ENCODE measurements at places on chromosomes 5 and 9.

DNA sequence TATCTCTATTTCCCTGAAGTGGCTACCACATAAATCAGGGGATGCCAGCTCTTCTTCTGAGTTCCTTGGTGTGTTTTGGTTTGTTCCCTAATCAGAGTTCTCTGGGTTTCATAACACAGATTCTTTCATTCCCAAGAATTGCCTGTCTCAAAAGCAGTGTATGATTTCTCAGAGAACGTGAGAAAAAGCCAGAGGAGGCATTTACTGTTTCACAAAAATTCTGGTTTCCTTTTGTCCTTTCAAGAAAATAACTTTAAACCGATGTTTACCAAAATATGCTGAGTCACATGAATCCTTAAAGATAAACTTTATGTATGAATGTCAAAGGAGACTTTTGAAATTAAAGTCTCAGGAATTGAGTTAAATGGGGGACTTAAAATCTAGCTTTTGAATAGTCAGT, 314.3 kb downstream of the EBF1 start:
- DNase-seq, result no peak

DNA sequence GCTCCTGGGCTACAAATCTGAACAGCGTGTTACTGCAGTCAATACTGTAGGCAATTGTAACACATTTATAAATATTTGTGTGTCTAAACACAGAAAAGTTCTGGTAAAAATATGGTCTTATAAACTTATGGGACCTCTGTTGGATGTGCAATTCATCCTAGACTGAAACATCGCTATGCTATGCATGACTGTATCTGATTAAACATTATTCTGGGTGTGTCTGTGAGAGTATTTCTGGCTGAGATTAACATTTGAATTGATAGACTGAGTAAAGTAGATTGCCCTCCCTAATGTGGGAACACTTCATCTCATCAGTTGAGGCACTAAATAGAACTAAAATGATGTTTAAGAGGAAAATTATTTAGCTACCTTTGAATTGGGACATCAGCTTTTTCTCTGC, 24.3 kb upstream of the PRDM9 start:
- no peak for DNase-seq

DNA sequence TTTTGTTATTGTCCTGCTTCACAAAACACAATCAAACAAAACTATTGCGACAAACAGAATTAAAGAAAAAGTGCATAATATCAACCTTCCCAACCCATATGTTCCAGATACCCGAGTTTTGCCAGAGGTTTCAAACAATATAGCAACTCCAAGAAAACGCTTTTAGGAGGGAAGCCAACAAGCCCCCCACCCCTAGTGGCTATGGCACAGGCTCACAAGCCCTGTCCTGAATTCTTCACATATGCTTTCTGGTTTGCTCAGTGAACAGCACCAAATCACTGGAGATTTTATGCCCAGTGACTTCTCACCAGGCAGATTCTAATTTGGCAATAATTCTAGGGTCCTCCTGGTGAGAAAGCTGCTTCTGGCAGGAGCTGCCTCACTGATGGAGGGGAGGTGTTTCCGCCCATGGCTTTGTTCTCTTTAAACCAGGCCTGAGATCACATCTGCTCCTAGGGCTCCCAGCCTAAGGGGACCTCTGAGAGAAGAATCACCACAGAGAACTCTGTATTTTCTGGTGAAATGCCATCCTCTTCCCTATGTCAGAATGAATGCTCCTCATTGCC, 1982.4 kb downstream of the EFNA5 start:
- no peak for DNase-seq

DNA sequence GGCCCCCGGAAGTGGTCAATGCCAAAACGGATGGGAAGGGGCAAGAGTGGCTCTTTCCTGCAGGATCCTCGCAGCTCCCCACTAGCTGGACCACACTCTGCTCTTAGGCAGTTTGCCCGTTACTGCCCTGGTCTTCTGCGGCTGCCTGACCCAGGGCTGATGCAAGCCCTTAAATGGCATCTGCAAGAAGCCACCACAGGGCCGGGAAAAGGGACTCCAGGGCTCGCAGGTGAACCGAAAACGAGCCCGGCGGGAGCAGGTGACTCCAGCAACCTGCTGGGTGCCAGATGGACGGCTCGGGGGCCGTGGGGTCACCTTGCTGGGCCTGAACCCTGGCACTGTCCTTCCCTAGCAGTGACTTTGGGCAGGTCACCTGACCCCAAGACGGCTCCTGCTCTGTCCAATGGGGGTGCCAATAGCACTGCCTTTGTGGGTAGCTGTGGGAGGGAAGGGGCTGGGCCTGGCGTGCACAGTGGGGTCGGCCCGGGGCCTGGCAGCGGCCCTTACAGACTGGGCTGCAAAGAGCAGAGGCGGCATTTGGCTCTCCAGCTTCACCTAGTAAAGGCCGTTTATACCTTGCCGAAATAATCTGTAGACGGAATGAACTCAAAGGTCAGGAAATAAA, 1.3 kb downstream of the TMEM250 start:
- DNase-seq, result no peak

DNA sequence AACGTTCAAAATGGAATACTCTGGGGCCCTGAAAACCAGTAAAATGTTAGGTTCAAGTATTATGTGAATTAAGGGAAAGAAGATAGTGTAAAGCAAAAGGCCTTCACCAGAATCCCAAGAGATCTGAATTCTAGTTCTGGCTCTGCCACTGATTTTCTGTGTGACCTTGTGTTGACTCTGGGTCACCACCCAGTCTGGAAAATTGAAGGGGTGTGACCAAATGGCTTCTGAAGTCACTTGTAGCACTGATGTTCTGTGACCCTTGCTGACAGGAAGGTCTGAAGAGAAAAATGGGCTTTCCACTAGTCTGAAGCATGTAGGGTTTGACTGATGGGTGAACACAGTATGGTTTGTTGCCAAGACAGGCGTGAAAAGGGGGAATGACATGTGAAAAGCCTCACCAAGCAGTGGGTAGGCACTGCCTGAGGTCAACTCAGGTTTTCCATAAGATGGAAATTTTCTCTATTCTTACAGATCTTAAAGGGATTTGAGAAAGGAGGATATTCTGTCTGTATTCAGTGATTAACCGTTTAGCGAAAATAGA, 33.1 kb downstream of the ANP32B start:
- DNase-seq, result no peak

- no peak for DNase-seq
These were observed 17.0 kb downstream of the TTLL11 start for GRCh38 chr9:122076117-122076516.

DNA sequence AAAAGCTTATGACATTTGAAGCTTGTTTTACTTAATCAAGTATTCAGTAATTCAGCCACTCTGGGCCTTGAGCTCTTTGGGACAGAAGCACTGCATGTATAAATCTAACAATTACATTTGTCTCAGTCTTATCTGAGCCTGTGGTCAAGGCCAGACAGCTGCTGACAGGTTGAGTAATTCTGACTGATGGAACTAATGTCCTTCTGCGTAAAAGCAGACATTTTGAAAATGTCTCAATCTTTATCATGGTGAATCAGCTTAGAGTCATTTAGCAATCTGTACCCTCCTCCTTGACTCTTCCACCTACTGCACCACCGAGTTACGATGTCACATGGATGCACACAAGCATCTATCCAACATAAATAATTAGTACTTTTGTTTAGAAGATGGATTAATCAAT, 400.0 kb downstream of the ARRDC3 start:
- peak; percentile 77 for DNase-seq

DNA sequence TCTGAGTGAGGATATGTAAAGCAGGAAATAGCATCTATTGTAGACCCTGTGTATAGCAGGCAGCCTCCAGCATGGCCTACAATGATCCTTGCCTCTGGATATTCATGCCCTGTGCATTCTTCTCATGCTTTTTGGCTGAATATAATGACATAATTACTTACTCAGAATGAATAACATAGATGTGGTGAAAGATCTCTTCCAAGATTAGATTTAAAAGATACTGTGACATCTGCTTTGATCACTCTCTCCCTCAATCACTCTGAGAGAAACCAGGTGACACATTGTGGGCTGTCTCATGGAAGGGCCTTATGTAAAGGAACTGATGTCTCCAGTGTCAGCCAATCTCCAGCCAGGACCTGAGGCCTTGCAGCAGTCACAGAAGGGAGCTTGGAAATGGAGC, 376.7 kb downstream of the DNAH5 start:
- DNase-seq, result peak; percentile 77

DNA sequence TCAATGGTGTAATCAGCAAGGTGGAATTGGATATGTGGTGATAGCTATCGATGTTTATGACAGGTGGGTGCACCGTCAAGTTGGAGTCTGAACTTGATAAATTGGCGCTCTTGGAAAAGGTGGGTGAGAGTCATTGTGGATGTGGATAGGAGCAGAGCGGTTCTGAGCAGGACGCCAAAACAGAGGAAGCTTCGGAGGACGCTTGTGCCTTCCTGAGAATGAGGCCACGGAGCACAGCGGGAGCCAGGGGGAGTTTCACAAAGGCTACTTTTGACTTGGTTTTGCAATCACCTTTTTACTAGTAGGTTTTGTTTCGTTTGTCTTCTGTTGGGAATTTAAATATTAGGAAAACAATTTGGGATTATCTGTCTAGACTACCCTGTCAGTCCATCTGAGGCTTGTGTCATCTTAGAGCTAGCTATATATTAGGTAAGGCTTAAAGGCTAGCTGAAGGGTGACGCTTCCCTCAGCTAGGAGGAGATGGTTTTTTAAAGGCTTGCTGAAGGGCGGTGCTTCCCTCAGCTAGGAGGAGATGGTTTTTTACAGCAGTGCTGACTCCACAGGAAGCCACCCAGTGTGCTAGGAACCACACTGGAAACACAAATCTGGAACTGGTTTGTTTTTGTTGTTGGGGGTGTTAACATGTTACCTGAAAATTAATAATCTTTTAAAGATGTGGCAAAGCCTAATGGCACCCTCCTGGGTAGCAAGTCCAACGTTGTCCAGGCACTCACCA, 142.4 kb upstream of the IRX4 start:
- DNase-seq, result no peak
